ENCODE measurements at places on chromosomes 5 and 9.

DNA sequence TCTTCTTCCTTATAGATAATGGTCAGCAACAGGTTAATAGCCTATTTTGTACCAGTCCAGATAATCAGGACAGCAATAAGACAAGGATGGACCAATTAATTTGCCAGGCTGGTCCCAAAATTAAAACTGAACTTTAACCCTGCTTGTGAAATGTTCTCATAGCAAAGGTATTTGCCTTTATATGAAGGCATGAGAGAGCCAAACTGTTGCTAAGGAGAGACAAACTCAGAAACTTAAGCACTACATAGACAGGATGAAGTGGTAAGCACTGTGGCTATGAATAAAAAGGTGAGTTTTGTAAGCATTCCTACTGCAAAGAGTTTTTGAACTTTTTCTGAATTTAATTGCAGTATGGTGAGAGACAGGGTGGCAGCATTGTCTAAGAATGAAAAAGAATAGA, 174.7 kb upstream of the PPP1R2B start:
- no peak for DNase-seq

DNA sequence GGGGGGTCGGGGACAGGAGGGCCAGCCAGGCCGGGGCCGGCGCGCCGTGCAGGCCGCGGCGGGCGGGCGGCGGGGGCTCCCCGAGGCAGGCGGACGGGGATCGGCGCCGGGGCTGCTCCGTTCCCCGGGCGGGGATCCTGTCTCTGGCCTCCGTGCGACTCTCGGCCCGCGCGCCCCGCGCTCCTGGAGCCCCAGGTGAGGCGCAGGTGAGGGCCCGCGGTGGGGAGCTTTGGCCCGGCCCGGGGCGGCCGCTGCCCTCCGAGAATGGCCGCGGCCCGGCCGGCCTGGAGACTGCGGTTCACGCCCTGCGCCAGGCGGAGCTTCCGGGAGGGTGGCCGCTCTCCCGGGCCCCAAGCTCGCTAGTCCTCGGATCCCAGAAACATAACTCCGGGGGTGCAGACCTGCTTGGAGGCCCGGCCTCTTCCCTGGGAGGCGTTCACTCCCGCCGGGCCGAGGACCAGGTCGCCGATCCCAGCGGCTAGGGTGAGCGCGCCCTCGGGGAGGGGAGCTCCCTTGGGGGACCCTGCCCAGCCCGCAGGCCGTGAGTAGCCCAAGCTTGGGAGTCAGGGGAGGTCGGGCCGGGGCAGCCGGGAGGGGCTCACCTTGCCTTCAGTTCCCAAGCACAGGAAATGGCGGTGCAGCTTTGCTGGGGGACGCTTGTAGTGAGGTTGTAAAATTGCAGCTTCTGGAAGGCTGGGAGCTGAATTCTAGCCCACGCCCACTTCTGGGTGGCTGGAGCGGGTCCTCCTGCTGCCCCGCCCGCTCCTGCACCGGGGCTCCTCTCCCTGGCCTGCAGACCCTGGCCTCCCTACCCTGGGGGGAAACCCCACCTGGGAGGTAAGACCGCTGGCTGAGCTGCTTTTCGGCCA, 723 bp downstream of the PPP1R26 start:
- peak; percentile 25 for DNase-seq

DNA sequence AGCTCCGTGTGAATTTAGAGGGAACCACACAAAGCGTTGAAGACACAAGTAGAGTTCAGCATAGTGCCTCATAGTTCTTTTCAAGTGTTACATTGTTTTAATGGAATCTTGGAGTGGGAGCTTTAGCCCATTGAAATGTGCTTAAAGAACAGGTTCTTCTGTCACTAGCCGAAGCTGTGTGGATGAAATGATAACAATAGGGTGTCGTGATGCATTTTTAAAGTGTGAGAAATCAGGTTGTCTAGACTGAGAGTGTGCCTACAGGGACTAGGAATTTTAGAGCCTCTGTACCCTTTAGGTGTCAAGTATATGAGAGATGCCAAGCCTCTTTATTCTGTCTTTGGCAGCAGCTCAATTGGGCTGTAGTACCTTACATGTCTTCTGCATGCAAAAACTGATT, 83.0 kb downstream of the NDUFS4 start:
- DNase-seq = no peak

DNA sequence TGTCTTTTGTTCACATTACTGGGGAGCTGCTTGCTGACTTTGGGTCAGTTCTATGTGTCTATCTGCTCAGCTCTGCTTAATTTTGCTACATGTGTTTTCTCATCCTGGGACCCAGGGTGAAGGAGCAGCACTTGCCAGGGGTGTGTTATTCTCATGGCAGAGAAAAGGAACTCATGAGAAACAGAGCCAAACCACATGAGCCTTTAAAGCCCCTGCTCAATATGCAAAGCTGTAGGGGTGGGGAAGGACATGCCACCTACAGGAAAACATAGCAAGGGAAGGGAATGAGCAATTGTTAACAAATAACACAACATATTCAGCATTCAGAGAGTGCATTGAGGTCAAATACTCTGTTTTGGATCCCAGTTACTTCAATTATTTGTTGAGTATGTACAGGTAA, 290.9 kb downstream of the CDK5RAP2 start:
- no peak for DNase-seq

DNA sequence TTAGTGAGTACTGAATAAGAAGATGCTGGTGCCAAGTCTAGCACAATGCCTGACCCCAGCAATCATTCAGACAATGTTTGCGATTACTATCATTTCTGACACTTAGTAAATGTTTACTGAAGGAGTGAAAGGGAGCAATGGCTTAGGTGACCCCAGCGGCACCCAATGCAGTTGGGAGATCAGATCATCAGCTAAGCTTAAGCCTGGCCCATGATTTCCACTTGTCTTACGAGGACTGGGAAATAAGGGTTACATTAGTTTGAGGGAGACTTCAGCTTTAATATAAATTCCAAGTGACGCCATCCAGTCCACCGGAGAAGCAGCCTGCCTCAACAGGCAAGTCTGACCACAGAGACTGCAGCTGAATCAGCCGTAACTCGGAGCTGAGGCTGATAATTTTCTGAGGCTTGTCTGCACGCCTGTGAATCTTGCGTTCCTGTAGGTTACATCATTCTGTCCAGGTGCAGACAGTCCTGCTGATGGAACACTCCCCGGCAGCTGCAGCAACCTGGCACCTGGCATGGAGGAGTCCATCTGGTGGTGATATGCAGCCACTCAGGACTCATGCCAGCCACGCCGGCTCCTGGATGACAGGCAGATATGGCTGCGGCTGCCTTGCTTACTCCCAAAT, 34.9 kb upstream of the FGF1 start:
- DNase-seq = peak; percentile 46

DNA sequence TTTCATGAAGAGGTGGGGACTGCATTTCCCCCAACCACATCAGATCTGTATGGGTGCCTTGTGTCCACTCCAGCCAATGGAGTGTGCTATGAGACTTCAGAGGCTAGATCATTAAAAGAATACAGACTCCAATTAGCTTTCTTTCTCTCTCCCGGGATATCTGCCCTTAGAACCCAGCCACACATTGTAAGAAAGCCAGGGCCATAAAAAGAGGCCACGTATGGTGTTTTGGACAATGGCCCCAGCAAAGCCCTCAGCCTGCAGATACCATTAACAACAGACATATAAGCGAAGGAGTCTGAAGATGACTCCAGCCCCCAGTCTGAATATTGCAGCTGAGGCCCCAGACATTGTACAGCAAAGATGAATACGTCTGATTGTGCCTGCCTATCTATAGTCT, 21.5 kb downstream of the IL6ST start:
- no peak for DNase-seq

- no peak for DNase-seq
These were observed 1079.9 kb upstream of the CDH6 start for GRCh38 chr5:30113542-30113941.
